ENCODE measurements at places on chromosomes 3 and 15.

GRCh38 chr3:186570941-186571643 is 572 bp downstream of the DNAJB11 start:
- DNase-seq = no peak

GRCh38 chr15:80324545-80325080 is 72.6 kb upstream of the CTXND1 start:
- no peak for DNase-seq

DNA sequence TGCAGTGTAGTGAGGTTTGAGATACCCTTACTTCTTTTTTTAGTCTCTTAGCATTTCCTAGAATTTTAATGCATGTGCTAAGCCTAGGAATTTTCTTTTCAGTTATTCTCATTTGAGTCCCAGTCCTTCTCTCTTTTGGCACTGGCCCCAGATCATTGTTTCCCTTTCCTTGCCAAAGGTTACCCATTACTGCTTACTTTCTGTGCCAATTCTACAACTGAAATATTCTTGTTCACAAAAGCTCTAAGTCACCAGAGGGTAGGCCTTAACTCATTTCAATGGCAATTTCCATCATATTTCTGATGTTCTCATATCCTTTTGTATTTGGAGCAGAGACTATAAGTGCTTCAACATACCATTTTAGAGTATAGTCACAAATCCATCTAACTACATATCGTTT is 199.6 kb upstream of the CBLB start:
- DNase-seq = no peak

GRCh38 chr3:42036483-42036823 is 54.7 kb upstream of the TRAK1 start:
- no peak for DNase-seq

DNA sequence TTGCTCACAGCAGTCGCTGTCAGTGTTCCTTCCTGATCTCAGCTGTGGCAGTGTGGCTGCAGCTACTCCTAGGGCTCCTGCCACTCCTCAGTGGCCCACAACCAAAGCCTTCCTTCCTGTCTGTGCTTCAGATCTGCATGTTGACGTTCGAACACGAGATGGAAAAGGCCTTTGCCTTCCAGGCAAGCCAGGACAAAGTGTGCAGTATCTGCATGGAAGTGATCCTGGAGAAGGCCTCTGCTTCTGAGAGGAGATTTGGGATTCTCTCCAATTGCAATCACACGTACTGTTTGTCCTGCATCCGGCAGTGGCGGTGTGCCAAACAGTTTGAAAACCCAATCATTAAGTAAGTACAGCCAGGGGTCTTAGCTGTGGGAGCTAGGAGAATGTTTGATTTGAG is 17.8 kb downstream of the MKRN2 start:
- DNase-seq = no peak
